Activated naive CD8-positive, alpha-beta T cell treated with anti-CD3 and anti-CD28 coated beads, Interleukin-2, amount 10 ng/mL, durations not matched to agents 7 days and 5 days (primary cell): ENCODE measurements at places on chromosomes 11 and 22. TPM values are rescaled to one million over a fixed set of nuclear protein-coding genes. Genes with fewer than 3 reads are reported as not detected.

CCDC116 gene
- 0.79 TPM for total RNA-seq

GRCh38 chr22:40314041-40314440 is 32.3 kb upstream of the ADSL start:
- H3K36me3 ChIP-seq, result peaks cover 57% of the 10 kb centered on the region
- peak overlapping the region; percentile 14 for H3K27ac ChIP-seq
- H3K4me3 ChIP-seq, result no peak overlapping the region
- H3K4me1 ChIP-seq, result peaks cover 10% of the 10 kb centered on the region

- no peaks in the 10 kb centered on the region for H3K36me3 ChIP-seq
- H3K4me1 ChIP-seq, result peaks cover 22% of the 10 kb centered on the region
- peak overlapping the region; percentile 78 for H3K4me3 ChIP-seq
- H3K27me3 ChIP-seq, result peaks cover 14% of the 10 kb centered on the region
- DNase-seq, result peak; percentile 45
- H3K27ac ChIP-seq, result peak overlapping the region; percentile 34
Observed at GRCh38 chr11:3169255-3170043, 4.3 kb upstream of the OSBPL5 start.

MS4A1 gene
- total RNA-seq, result 11.2 TPM

TMPRSS4 gene
- 0.30 TPM for total RNA-seq

PLA2G6 gene
- total RNA-seq, result 103 TPM

CABP4 gene
- total RNA-seq, result 3.0 TPM

GRCh38 chr11:60918939-60919265 is 4.9 kb downstream of the TMEM109 start:
- H3K36me3 ChIP-seq, result peaks cover 21% of the 10 kb centered on the region
- no peak overlapping the region for H3K27ac ChIP-seq
- peaks cover 21% of the 10 kb centered on the region for H3K4me1 ChIP-seq
- no peaks in the 10 kb centered on the region for H3K27me3 ChIP-seq
- no peak overlapping the region for H3K4me3 ChIP-seq
- DNase-seq, result no peak
